ENCODE measurements at places on chromosomes 12 and 14.

GRCh38 chr12:50203691-50204090 is 36.5 kb upstream of the CERS5 start:
- DNase-seq: no peak

- no peak for DNase-seq
These were observed 184.4 kb upstream of the GRIP1 start for GRCh38 chr12:66863276-66863675.

DNA sequence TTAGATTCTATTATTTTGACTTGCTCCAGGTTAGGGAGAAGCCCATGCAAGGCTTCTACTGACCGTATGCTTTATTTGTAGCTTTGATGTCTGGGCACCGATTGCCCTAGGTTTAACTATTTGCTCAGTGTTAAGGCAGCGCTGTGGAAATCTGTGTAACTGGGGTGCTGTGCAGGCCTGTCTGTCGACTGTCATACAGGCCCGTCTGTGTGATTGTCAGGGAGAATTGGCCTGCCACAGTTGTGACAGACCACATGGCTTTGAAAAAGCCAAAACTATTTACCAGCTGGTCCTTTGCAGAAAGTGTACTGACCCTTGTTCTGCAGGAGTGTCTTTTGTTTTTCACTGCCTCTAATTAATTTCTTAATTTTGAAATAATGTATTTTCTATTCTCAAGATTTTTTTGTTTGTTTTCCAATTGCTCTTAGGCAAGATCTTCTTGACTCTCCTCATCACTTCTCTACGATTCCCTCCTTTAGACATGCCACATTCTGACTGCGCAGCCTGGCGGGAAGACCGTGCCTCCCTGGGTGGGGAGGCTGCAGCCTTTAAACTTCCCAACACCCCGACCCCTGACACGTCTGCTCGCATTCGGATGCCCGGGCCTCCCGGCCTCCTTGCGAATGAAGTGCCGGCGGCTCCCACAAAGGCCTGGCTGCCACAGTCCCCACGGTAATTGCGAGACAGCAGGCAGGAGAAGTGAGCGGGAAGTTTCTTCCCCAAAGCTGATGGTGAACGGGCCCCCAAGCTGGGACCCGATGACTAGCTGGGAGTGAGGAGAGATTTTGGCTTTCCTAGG is 99.0 kb upstream of the EVL start:
- DNase-seq: no peak

DNA sequence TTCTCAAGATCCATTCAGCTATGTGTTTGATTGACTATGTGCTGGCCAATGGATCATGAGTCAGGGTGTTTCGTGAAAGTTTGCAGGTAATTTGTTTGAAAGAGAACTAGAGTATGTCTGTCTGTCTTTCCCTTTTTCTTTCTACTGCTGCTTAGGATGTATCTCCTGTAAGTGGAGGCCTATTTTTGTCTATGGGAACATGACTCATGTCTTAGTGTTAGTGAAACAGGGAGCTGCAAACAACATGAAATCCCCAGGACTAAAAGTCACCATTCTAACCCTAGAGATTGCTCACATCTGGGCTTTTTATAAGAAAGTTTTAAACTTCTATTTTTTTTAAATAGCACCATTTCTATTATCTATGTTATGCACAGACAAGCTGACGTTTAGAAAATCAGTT is 333.0 kb downstream of the CCER1 start:
- DNase-seq: no peak

DNA sequence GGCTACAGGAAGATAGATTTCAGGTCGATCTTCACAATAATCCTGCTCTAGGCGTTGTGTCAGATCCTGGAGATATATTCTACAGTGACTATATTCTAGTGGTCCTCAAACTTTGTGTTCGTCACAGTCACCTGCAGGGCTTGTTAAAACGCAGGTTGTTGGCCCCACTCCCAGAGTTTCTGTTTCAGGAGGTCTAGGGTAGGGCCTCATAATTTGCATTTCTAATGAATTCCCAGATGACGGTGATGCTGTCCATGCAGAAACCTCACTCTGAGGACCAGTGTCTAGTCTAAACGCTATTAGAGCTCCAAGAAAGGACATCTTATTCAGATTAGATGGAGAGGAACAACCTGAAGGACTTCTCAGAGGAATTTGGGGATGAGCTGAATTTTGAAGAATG is 13.2 kb upstream of the SLC6A13 start:
- DNase-seq: no peak

DNA sequence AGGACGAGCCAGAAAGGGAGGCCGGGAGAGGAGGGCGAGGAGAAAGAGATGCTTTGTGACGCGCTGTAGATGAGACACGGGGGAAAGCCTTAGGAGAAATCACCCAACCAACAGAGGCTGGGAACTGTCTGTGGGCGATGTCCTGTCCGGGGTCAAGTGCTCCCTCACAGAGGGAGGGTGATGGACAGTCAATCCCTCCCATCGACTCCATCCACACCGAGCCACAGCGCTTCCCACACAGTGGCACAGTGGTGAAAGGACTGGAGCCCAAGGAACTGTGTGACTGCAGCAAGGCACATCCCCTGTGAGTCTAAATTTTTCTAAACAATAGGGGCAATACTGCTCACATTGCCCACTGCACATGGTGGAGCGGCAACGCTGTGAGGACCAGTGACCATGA is 89.1 kb downstream of the TTC7B start:
- DNase-seq: no peak

- no peak for DNase-seq
These were observed 89.5 kb downstream of the FBXL14 start for GRCh38 chr12:1504895-1505311.

- no peak for DNase-seq
These were observed 71.1 kb upstream of the SOX5 start for GRCh38 chr12:24020397-24021163.

GRCh38 chr12:104748790-104749189 is 209.3 kb downstream of the SLC41A2 start:
- no peak for DNase-seq

All from stimulated activated CD4-positive, alpha-beta T cell treated with anti-CD3 and anti-CD28 coated beads, TNF-alpha, amount 100 ng/mL, for 1 hour (primary cell).